Muscle of back (tissue), 13 donors: ENCODE measurements at places on chromosomes 2 and 18.

- DNase-seq, result no peak
Observed at GRCh38 chr18:13581496-13582177, 144.7 kb downstream of the FAM210A start.

GRCh38 chr2:28780496-28780895 lies 28.9 kb downstream of the PPP1CB start:
- DNase-seq, result no peak

DNA sequence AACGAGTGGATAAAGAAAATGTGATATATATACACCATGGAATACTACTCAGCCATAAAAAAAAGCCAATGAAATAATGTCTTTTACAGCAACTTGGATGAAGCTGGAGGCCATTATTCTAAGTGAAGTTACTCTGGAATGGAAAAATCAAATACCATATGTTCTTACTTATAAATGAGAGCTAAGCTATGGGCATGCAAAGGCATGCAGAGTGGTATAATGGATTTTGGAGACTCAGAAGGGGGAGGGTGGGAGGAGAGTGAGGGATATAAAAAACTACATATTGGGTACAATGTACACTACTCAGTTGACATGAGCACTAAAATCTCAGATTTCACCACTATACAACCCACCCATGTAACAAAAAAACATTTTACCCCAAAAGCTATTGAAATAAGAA lies 1.7 kb upstream of the MSGN1 start:
- DNase-seq, result no peak

DNA sequence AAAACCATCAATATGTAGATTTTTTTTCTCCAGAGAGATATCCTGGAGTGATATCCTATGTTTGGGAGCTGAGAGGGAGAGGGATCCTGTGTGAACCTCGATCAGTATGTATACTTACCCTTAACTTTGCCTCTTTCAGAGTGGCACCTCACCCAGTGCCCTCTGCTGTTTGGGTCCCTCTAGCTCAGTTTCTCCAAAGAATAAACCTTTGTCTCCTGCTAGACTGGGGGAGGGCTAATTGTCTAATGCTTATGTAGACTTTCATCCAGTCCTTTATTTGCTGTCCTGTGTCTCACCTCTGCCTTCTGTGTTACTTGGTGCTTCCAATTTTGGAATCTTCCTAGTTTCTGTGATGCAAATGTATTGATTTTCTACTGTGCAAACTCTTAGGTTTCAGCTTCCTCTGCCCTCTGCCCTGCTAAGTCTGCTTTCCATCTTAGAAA lies 48.4 kb downstream of the MTX2 start:
- DNase-seq, result no peak

DNA sequence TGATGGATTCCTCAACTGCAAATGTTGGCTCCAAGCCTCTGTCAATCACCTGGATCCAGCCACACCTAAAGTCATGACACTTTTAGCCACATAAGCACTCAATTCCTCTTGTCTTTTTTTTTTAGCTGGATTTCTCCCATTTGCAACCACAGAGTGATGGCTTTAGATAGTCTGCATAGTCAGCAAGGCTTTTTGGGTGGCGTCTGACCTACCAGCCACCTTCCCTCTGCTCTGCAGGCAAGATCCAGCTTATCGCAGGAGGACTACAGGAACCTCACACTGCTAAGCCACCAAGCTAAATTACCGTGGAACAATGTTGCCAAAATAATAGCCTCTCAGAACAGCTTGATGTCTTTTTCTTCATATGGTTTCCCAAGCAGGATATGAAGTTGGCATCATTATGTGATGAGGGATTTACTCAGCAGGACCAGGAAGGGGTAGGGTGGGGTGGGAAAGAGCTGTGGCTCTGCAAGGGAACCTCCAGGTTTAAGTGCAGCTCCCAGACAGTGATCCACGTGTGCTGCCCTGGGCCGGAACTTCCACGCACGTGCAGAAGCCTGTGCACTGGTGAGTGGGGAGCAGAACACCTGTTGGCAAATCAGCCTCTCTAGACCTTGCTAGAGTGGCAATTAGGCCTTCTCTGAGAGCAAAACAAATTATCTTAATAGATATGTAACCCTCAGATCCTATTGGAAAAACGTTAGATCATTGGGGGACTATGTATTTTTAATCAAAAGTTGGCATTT lies 170.6 kb upstream of the NCK2 start:
- DNase-seq, result no peak

GRCh38 chr2:96870626-96871255 lies 861 bp upstream of the SEMA4C start:
- DNase-seq, result peak; percentile 66

GRCh38 chr2:64860936-64861335 lies 128.3 kb upstream of the SLC1A4 start:
- DNase-seq, result no peak

DNA sequence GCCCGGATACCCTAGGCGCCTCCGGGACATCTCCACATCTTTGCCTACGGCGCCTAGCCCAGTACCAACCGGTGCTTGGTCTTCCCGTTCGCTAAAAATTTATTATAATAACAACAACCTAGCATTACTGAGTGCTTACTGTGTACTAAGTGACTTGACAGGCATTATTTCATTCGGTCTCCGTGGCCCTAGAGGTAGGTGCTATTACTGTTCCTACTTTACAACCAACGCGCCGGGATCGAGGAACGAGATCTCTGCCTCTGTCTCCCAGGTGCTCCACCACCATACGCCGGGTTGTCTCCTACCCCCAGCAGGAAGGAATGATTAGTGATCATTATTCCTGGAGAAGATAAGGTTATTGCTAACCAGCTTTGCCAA lies 657 bp upstream of the BIN1 start:
- DNase-seq, result no peak

DNA sequence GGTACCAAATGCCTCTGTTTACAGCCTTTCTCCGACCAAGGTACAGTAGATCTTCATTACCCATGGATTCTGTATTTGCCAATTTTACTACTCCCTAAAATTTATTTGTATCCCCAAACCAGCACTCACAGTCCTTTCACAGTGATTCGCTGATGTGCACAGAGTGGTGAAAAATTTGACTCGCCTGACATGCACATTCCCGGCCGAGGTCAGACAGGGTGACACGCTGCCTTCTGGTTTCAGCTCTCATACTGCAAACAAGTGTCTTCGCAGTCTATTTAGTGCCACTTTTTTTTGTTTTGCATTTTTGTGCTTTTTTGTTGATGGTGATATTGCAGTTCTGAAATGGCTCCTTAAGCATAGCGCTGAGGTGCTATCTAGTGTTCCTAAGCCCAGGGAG lies 71.0 kb downstream of the MAPK4 start:
- DNase-seq, result no peak

GRCh38 chr2:173419506-173419905 lies 64.8 kb downstream of the CDCA7 start:
- DNase-seq, result no peak

DNA sequence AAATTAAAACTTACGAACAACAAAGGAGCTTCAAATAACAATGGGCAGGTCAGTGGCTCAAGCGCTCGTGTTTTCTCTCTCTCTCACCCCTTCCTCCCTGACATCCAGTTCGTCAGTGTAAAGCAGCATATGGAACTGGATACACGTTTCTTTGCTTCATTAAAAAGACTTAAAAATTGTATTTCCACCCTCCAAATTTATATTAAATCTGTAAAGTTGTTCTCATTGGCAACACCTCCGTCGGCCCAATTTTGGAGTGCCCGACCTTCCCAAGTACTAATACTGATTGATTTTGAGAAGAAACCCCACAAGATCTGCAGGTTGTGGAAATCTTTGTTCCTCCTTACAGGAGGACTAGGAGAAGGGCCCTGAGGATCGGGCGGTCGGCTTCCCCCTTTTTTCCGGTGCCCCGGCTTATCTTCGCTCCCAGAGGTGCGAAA lies 2.2 kb downstream of the TBR1 start:
- DNase-seq, result no peak

DNA sequence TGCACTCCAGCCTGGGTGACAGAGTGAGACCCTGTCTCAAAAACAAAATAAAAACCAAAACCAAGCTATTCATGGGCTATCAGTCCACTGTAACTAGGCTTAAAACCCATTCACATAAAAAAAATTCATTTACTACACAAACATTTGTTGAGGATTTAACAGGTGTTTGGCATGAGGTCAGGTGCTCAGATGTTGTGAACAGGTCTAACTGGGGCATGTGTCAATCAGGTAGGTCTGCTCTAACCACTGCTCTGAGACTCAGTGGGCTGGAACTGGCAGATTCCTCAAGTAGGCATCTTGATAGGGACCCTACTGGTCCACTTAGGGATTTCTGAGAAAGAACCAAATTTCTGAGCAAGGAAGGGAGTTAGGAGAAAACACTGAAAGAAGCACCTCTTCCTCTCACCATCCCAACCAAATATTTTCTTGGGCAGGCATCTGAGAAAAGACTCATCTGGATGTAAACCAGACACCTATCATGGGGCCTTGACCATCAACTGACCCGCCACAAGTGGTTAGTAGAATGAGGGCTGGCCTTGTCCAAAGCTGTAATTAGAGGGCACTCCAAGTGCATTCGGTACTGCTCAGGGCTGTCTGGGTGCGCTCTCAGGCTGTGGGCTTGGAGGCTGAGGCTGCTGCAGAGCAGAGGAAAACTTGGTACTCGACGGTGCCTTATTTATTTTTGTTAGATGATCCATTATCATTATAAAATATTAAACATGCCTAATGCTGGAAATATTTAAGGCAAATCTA lies 33.9 kb downstream of the WIPF1 start:
- no peak for DNase-seq

DNA sequence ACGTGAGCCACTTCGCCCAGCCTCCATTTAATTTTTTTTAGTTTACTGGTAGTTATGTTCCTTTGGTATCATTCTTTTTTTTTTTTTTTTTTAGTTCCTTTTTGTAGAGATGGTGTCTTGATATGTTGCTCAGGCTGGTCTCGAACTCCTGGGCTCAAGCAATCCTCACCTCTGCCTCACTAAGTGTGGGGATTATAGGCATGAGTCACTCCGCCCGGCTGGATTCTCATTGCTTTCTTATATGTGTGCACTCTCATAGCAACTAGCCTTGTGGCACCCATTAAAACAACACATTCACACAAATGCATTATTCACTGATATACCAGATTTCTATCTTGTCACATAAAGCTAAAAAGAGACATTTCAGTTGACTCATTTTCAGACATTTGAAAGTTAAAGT lies 4.2 kb downstream of the TTC27 start:
- no peak for DNase-seq

DNA sequence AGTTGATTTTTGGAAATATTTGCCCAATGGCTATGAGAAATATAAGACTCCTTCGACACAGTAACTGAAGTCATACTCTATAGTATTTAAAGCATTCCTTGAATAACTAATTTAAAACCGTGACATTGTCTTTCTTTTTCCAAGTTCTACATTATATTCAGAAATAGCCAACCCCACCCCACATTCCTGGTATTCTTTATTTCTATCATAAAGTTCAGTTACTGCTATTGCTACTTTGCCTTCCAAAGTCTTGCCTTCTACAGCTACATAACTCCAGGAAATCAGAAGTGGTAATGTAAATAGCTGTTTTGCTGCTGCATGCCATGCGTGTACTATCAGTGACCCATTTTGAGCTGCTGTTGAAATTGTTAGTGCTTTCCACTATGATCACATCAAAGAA lies 45.1 kb upstream of the SETBP1 start:
- no peak for DNase-seq

DNA sequence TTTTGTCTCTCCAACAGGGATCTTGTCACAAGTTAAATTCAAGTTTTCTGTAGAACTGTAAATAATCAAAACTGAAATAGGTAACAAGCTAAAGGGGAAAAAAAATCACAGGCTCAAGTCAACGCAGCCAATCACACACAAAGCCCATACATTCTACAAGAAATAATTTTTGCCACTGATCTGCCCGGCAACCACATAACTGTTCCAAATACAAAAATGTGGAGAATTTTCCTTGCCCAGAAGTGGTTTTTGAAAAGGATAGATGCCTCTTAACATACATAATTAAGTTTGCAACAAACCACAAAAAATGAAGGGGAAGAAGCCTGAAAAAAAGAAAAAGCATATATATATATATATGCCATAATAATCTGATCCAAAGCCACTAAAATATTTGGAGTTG lies 60.3 kb downstream of the FARSB start:
- DNase-seq, result no peak

- DNase-seq, result no peak
Observed at GRCh38 chr18:41985914-41986313, 30.9 kb downstream of the PIK3C3 start.

- DNase-seq, result peak; percentile 81
Observed at GRCh38 chr2:43540021-43540779, 55.6 kb downstream of the THADA start.

DNA sequence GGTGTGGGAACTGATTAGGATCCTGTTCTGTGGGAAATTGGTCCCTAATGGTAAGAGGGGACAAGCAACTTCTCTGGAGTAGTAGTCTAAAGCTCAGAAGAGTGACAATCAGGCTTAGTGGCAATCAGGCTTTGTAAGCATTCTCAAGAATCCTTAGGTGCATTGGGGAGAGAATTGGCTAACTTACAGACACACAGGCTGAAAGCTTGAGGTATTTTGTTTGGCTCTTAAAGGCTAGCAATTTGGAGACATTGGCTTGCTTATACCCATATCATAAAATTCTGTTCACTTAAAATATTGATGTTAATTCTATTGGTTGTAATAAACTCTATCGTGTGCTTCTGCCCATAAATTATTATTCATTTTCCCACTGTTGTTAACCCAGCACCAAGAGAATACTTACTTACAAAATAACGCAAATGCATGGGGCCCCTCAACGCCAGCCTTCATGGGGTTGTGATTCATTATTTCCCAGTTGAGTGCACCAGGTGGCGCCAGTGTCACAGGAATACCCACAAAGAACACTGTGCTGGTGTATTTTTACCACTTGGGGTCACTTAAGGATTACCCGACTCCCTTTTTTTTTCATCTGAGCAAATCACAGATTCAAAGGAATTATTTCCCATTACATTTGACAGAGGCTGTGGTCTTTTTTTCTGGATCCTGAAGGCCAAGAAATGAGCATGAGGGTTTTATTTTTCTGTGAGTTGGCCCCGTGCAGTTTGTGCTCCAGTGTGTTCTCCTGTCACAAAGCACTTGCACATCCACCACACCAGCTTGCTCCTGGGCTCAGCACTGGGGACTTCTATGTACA lies 45.5 kb downstream of the DDX1 start:
- DNase-seq, result peak; percentile 84

- no peak for DNase-seq
Observed at GRCh38 chr2:127589358-127589757, 53.9 kb downstream of the MYO7B start.

GRCh38 chr2:7704296-7704865 lies 787.2 kb downstream of the RNF144A start:
- DNase-seq, result no peak

- DNase-seq, result no peak
Observed at GRCh38 chr18:33700513-33700976, 122.5 kb downstream of the ASXL3 start.

GRCh38 chr2:238102865-238103264 lies 2.7 kb downstream of the ESPNL start:
- DNase-seq, result no peak

GRCh38 chr2:239644011-239644410 lies 243.2 kb upstream of the HDAC4 start:
- no peak for DNase-seq

DNA sequence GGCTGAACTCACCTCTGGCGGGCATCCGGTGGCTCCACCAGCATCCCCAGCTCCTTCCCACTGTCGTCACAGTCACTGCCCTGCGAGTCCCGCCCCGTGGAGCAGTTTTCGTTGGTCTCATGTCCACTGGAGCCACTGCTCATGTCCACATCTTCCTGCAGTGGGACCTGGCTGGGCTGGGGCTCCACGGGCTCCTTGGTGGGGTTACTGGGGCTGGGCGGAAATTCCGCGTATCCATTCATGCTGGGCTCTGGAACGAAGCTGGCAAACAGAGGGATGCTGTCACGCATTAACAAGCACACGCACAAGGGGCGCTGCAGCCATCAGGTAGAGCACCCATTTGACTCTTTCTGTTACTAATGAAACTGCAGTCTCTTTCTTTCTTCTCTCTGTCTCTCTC lies 10.7 kb downstream of the PER2 start:
- DNase-seq, result no peak
